Articular chondrocyte of knee joint (primary cell): ENCODE measurements at places on chromosomes 2 and 18. TPM values are rescaled to one million over a fixed set of nuclear protein-coding genes. Genes with fewer than 3 reads are reported as not detected.

Gene EGR4
- total RNA-seq, result not detected in 2 replicates

Gene ACVR1C
- 0.13 and 0.32 TPM in 2 replicates for total RNA-seq

Gene HSPE1
- 55.3 and 56.0 TPM in 2 replicates for total RNA-seq

Gene EVX2
- total RNA-seq, result not detected in 2 replicates

Gene ALK
- not detected in 2 replicates for total RNA-seq

Gene IL1B
- total RNA-seq, result 0.11 TPM in 1 of 2 replicates, not detected in the other
